ENCODE measurements at places on chromosomes 3 and 15.
A peak's percentile ranks its signal among the peaks of the same experiment; 100 is the strongest.

GRCh38 chr3:98735761-98736269 is 27.3 kb upstream of the ST3GAL6 start:
- no peak for DNase-seq

DNA sequence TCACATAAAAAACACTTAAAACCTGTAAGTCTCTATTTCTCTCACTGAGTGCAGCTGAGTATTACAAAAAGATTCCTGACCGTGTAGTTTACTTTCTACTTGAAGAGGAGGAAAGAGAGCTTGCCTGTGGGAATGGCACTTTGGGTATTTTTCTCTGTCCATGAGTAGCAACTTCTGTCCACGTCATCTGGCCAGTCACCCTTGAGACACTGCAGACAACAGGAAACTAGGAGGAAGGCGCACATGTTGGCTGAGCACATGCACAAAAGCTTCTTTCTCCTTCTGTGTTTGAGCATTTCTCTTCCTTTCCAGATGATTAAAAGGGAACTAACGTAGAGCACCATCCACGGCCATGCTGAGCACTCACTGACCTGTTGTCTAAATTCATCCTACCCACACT is 19.7 kb downstream of the STARD5 start:
- no peak for DNase-seq

GRCh38 chr3:180619723-180620122 is 17.8 kb downstream of the TTC14 start:
- no peak for DNase-seq

DNA sequence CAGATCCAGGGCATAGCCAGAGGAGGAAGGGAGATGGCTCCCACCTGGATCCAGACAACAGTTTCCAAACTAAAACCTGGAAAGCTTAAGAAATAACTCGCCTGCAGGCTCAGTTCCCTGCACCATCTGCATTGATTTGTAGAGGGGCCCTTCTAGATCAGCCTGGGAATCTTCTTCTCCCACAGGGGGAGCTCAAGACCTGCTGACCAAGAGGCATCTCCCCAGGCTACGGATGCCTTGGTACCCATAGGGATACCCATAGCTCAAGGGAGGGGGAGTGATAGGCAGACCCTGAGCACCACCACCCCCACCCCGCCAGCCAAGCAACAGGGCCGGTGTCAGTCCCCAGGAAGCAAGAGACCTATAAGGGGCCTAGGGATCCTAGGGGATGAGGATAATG is 28.0 kb upstream of the DCLK3 start:
- DNase-seq, result peak; percentile 56

DNA sequence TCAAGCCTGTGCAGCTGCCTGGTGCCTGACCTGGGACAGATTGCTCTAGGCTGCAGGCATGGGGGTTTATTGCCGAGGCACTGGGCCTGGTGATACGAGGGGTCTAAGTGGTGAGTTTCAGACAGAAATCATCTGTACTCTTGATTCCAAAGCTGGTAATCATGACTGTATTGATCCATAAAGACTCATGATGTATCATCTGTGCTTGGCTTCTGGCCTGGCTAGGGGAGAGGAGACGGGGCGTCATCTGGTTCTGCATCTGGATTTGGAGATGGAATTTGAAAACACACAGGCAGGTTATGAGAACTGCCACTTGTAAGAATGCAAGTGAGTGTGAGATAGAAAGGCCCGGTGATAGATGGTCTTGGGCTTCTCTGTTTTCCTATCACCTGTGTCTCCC is 337.4 kb upstream of the C2CD4B start:
- DNase-seq, result no peak

DNA sequence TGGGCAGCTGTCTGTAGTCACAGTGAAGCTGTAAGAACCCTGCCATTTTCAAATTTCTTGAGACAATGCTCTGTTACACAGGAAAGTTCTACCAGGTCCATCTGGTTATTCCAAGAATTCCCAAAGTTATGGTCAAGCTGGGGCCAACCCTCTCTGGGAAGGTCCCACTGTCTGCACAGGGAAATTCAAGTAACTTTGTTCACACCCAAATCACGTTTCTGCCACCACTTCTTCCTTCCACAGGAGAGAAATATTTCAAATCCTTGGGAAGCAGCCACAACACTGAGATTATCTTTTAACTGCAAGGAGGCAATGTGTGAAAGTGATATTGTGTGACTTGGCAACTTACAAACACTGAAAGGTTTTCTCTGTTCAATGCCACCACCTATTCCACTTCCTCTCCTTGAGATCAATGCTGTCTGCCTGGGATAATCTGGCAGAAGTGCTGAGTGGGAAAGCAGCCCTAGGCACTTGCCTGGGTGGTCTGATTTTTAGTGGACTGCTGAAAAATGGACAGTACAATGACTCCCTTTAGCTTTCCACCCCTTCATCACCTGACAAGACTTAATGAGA is 5.6 kb downstream of the SCAMP2 start:
- peak; percentile 73 for DNase-seq

DNA sequence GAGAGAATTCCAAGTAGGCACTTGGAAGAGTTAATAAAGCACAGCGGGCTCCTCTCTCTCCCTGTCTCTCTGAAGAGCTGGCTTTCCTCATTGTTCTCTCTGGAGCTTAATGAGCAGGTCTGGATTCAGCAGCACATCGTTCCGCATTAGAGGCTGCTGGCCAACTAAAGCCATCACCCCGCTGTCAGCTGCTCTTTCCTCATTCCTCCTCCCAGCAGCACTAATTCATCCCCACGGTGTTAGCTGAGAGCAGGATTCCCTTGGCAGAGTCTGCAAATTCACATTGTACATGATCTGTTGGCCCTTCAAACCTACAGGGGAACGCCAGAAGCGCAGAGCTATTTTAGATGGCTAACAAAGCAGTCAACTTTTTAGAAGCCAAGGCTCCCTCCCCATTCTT is 44.2 kb downstream of the SGO1 start:
- no peak for DNase-seq

- no peak for DNase-seq
These were observed 586.4 kb downstream of the GRM7 start for GRCh38 chr3:7447197-7447769.

GRCh38 chr3:150388498-150389418 is 19.3 kb upstream of the TSC22D2 start:
- DNase-seq, result no peak

DNA sequence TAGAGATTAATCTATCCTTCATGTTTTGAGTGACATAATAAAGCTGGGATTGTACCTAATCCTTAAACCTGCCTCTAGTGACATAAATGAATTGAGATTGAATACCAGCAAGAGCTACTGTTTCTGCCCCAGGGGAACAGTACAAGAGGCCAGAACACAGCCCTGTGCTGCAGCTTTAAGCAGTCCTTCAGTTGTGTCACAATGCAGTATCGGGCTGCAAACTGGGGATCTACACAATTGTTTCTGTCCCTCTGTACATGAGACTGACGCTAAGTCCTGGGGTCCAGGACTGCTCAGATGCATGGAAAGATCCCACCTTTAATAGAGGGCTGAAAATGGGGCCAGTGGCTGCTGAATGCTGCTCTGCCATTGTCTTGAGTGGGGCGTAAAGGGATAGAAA is 87.5 kb downstream of the MINAR1 start:
- DNase-seq, result no peak

- no peak for DNase-seq
These were observed 11.3 kb downstream of the PLA2G4D start for GRCh38 chr15:42082823-42083604.

DNA sequence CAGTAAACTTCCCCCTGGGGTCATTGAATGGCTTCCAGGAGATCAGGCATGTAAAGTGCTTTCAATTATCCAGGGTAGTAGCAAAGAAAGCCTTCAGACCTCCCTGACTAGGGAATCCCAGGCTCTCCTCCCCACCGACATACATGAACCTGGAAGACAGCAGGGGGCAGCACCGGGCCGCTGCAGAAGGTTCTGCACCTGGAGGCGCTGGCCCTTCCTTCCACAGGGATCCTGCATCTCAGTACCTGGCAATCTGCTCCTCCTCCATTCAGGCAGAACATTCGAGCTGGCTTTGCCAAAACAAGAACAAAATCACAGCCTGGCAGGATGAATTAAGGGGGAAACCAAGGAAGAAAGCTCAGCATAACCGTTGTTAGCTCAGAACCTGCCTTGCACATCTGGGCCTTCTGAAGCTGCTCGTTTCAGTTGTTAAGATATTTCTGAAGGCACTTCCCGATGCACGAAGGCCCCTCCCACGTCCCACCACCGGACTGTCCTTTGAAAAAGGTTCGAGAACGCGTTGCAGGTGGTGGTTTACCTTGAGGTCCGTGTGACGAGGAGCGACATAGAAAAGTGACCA is 237.7 kb downstream of the SLCO3A1 start:
- DNase-seq, result no peak

GRCh38 chr3:20236603-20237002 is 50.6 kb upstream of the SGO1 start:
- no peak for DNase-seq

DNA sequence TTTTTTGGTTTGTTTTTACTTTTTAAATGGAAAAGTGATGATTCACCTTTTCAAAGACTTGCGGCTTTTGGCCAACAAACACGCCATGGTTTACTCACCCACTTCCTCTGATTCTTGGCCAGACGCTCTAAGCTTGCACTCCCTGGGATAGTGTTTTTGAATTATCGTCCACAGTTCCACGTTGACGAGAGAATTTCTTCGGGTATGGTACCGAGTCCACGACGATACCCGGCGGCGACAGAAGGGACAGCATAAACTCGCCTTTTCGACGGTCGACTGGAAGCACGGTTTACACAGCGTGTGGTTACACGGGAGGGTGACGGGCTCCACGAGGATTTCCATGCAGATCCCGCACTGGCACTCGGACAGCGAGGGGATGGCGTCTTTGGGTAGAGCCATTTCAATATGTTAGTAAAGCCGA is 783 bp downstream of the RNF168 start:
- DNase-seq, result peak; percentile 69

Data from hematopoietic multipotent progenitor cell treated with erythropoietin and hydrocortisone succinate and interleukin-3 and kit ligand, for 6 days (in vitro differentiated cells).